ENCODE measurements at places on chromosomes 3 and 15. TPM values are rescaled to one million over a fixed set of nuclear protein-coding genes. Genes with fewer than 3 reads are reported as not detected.

GRCh38 chr15:76209942-76210341, 101.3 kb downstream of the ETFA start:
- H3K36me3 ChIP-seq, result no peaks in the 10 kb centered on the region
- no peak overlapping the region for H3K4me3 ChIP-seq
- no peak overlapping the region for H3K27ac ChIP-seq
- no peaks in the 10 kb centered on the region for H3K4me1 ChIP-seq
- H3K27me3 ChIP-seq, result no peaks in the 10 kb centered on the region

TMEM40 gene
- total RNA-seq, result not detected

- peaks cover 27% of the 10 kb centered on the region for H3K4me1 ChIP-seq
- no peak for DNase-seq
- no peak overlapping the region for H3K4me3 ChIP-seq
Measured at GRCh38 chr3:58612830-58613229, 35.6 kb upstream of the FAM107A start.

DNA sequence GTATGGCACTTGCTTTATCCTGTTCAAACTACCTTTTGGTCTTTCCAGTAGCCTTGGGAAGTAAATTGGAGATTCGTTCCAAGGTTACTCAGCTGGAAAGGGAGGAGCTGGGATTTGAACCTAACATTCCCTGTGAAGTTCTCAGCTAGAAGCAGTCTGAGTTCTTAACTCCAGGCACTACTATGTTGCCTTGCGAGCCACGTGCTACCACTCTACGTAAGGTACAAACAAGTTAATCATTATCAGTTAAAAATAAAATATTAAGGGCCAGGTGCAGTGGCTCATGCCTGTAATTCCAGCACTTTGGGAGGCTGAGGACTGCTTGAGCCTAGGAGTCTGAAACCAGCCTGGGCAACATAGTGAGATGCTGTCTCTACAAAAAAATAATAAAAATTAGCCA, 30.7 kb upstream of the CDCP1 start:
- no peaks in the 10 kb centered on the region for H3K36me3 ChIP-seq
- no peak overlapping the region for H3K27ac ChIP-seq
- H3K4me1 ChIP-seq, result no peaks in the 10 kb centered on the region

DNA sequence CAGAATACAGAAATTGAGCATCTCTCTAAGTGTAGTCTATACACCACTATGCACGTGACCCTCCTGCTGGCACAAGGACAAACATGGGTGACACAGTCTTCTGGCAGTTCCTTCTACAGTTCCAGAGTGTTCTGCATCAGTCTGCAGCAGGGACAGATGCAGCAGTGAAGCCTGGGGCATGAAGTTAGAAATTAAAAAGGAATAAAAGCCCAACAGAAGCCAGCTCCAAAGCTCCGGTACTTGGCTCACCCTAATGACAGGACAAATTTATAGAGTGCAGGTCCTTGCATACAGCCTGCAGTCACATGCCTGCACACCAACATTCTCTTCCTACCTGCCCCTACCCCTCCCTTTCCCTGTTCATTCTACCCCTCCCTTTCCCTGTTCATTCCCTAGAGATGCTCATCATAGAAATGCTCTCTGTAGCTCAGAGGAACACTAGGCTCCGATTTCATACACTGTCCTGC, 15.0 kb downstream of the UACA start:
- DNase-seq, result no peak
- peaks cover 2% of the 10 kb centered on the region for H3K4me1 ChIP-seq
- no peaks in the 10 kb centered on the region for H3K36me3 ChIP-seq
- no peak overlapping the region for H3K4me3 ChIP-seq
- H3K27me3 ChIP-seq, result peaks cover 27% of the 10 kb centered on the region
- no peak overlapping the region for H3K27ac ChIP-seq

TRPM1 gene
- total RNA-seq, result not detected

SLCO2A1 gene
- not detected for total RNA-seq

- H3K27me3 ChIP-seq, result peaks cover 4% of the 10 kb centered on the region
- H3K27ac ChIP-seq, result no peak overlapping the region
- H3K4me1 ChIP-seq, result no peaks in the 10 kb centered on the region
- H3K4me3 ChIP-seq, result no peak overlapping the region
- no peak for DNase-seq
Measured at GRCh38 chr3:120393243-120393642, 44.1 kb upstream of the LRRC58 start.

DNA sequence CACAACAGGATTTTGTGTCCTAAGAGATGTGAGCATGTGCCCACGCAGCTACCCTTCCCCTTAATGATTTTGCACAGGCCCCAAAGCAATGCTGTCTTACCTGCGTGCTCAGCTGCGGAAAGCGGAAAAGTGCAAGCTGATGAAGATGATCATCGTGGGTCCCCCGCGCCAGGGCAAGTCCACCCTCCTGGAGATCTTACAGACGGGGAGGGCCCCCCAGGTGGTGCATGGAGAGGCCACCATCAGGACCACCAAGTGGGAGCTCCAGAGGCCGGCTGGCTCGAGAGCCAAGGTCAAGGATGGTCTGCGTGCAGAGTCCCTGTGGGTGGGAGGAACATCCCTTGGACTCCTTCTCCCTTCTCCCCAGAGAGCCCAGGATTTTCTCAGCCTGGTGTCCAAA, 103.1 kb downstream of the LRRK1 start:
- DNase-seq, result peak; percentile 26
- no peaks in the 10 kb centered on the region for H3K36me3 ChIP-seq
- peaks cover 2% of the 10 kb centered on the region for H3K27me3 ChIP-seq

- H3K27ac ChIP-seq, result no peak overlapping the region
- no peaks in the 10 kb centered on the region for H3K36me3 ChIP-seq
- peaks cover 17% of the 10 kb centered on the region for H3K4me1 ChIP-seq
- no peak overlapping the region for H3K4me3 ChIP-seq
Measured at GRCh38 chr3:125150525-125151441, 61.8 kb downstream of the SLC12A8 start.

GOLGA8O gene
- total RNA-seq, result 7.8 TPM

DNA sequence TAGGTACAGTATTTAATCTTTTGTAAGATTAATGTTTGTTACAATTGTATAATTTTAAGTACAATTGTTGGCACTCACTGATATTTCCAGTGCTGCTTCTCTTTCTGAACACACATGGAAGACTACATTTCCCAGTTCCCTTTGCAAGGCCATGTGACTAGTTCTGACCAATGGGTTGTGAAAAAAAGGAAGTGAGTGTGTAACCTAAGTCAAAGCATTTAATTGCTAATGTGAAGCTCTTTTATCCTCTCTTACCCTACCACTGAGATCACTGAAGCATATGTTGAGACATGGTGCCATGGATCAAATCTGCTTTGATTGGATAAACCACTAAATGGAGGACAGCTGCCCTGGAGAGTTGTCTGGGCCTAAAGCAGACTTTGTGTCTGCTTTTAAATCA, 83.9 kb upstream of the PLXND1 start:
- H3K27ac ChIP-seq, result no peak overlapping the region
- no peaks in the 10 kb centered on the region for H3K27me3 ChIP-seq
- DNase-seq, result no peak
- peaks cover 9% of the 10 kb centered on the region for H3K4me1 ChIP-seq
- H3K4me3 ChIP-seq, result no peak overlapping the region

DNA sequence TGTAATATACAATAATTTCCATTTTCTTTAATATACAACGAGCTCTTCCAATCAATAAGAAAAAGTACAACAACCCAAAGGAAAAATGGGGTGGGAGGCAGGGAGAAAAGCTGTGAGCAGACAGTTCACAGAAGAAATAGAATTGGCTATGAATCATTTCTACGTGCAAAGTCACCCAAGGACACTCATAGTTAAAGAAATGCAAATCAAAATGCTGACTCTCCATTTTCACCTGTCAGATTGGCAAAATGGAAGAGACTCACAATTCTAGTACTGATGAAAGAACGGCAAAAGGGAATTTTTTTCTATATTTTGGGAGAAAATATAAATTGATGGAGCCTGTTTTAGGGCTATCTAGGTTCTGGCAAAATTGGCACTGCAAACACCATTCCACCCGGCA, 116.3 kb upstream of the MEF2A start:
- H3K27ac ChIP-seq, result no peak overlapping the region
- DNase-seq, result no peak
- H3K4me1 ChIP-seq, result peaks cover 34% of the 10 kb centered on the region
- H3K36me3 ChIP-seq, result no peaks in the 10 kb centered on the region
- no peak overlapping the region for H3K4me3 ChIP-seq
